Placental pericyte (primary cell): ENCODE measurements at places on chromosomes 7 and 10. TPM values are rescaled to one million over a fixed set of nuclear protein-coding genes. Genes with fewer than 3 reads are reported as not detected.

ADIRF gene
- 1.0 TPM in 1 of 2 replicates, not detected in the other for total RNA-seq

KCNIP2 gene
- 0.44 and 0.57 TPM in 2 replicates for total RNA-seq

ANXA8 gene
- 3.3 and 18.6 TPM in 2 replicates for total RNA-seq

TMEM229A gene
- total RNA-seq, result not detected in 2 replicates

LRMDA gene
- total RNA-seq, result 0.22 and 0.57 TPM in 2 replicates

SYT15 gene
- total RNA-seq, result 0.22 and 0.43 TPM in 2 replicates

KCNMA1 gene
- total RNA-seq, result 51.0 and 54.7 TPM in 2 replicates

DGKI gene
- 2.6 and 10.0 TPM in 2 replicates for total RNA-seq

DNA2 gene
- total RNA-seq, result 2.8 and 19.0 TPM in 2 replicates

COL28A1 gene
- total RNA-seq, result not detected in 2 replicates

ZNF503 gene
- total RNA-seq, result 8.3 and 15.9 TPM in 2 replicates

WIPF3 gene
- not detected in 2 replicates for total RNA-seq

UCN3 gene
- total RNA-seq, result not detected in 2 replicates

PTN gene
- 5.9 and 9.6 TPM in 2 replicates for total RNA-seq

SOSTDC1 gene
- not detected in 2 replicates for total RNA-seq

GAD2 gene
- total RNA-seq, result not detected in 2 replicates

IGFBP1 gene
- 0.14 and 0.22 TPM in 2 replicates for total RNA-seq

GOLGA7B gene
- not detected in 2 replicates for total RNA-seq

TUBAL3 gene
- total RNA-seq, result not detected in 2 replicates

AGR2 gene
- total RNA-seq, result under 0.01 TPM in 1 of 2 replicates, not detected in the other

WNT8B gene
- total RNA-seq, result not detected in 2 replicates

ANKRD30A gene
- total RNA-seq, result under 0.01 TPM in 1 of 2 replicates, not detected in the other

AKR1C8 gene
- not detected in 2 replicates for total RNA-seq

HOXA6 gene
- 0.22 and 4.3 TPM in 2 replicates for total RNA-seq

MCM10 gene
- 0.44 and 21.8 TPM in 2 replicates for total RNA-seq

ERVW-1 gene
- not detected in 2 replicates for total RNA-seq

SGPL1 gene
- 43.8 and 56.0 TPM in 2 replicates for total RNA-seq

INTS1 gene
- 60.2 and 93.8 TPM in 2 replicates for total RNA-seq

CDHR1 gene
- total RNA-seq, result under 0.01 TPM in 1 of 2 replicates, not detected in the other

GPRIN2 gene
- total RNA-seq, result not detected in 2 replicates

STAG3 gene
- 0.44 and 1.1 TPM in 2 replicates for total RNA-seq

MRC1 gene
- total RNA-seq, result under 0.01 and 0.43 TPM in 2 replicates

NKX2-3 gene
- not detected in 2 replicates for total RNA-seq

ARMC3 gene
- total RNA-seq, result under 0.01 TPM in 1 of 2 replicates, not detected in the other

OR2A42 gene
- not detected in 2 replicates for total RNA-seq

CBX3 gene
- 86.4 and 114 TPM in 2 replicates for total RNA-seq

PRRT4 gene
- not detected in 2 replicates for total RNA-seq

C7orf33 gene
- total RNA-seq, result not detected in 2 replicates

LIPF gene
- total RNA-seq, result not detected in 2 replicates

GRIFIN gene
- not detected in 2 replicates for total RNA-seq

PON1 gene
- total RNA-seq, result not detected in 2 replicates
